ENCODE measurements at places on chromosomes 4 and X. TPM values are rescaled to one million over a fixed set of nuclear protein-coding genes. Genes with fewer than 3 reads are reported as not detected.

Gene RTL3
- polyA plus RNA-seq = not detected

Gene NDST3
- not detected for polyA plus RNA-seq

Gene DMRTC1
- 0.42 TPM for polyA plus RNA-seq

Gene USO1
- polyA plus RNA-seq = 22.9 TPM

Gene MAGT1
- polyA plus RNA-seq = 14.9 TPM

Gene ESX1
- not detected for polyA plus RNA-seq

Gene BEX5
- 3.9 TPM for polyA plus RNA-seq

Gene MGAT4D
- not detected for polyA plus RNA-seq

Gene NKAP
- 2.3 TPM for polyA plus RNA-seq

Gene MAGEB2
- polyA plus RNA-seq = not detected

Gene MAGEH1
- polyA plus RNA-seq = 10.2 TPM

Gene ZAR1
- not detected for polyA plus RNA-seq

Gene COX7B
- 352 TPM for polyA plus RNA-seq

Gene PGAM4
- polyA plus RNA-seq = not detected

Gene CCSER1
- 13.7 TPM for polyA plus RNA-seq

Gene DUX4
- polyA plus RNA-seq = not detected

Gene PLRG1
- polyA plus RNA-seq = 30.1 TPM

Gene MSL3
- polyA plus RNA-seq = 111 TPM

Gene NXF2B
- polyA plus RNA-seq = not detected

Gene CDKL2
- not detected for polyA plus RNA-seq

Gene USP17L11
- not detected for polyA plus RNA-seq

Gene DKK2
- not detected for polyA plus RNA-seq

Gene TMPRSS11D
- polyA plus RNA-seq = not detected

Gene EGFL6
- polyA plus RNA-seq = not detected

Gene KCTD8
- polyA plus RNA-seq = not detected

Gene SLC4A4
- not detected for polyA plus RNA-seq

Gene SCML2
- 1.5 TPM for polyA plus RNA-seq

Gene MAGEA9B
- 0.04 TPM for polyA plus RNA-seq

Gene SAGE1
- polyA plus RNA-seq = 0.18 TPM

Gene SSX2
- not detected for polyA plus RNA-seq

Gene IQSEC2
- polyA plus RNA-seq = 0.45 TPM

Gene POU3F4
- polyA plus RNA-seq = not detected

Gene FREM3
- polyA plus RNA-seq = not detected

Gene MAMLD1
- 1.4 TPM for polyA plus RNA-seq

Gene HAND2
- polyA plus RNA-seq = not detected

Gene UNC5C
- not detected for polyA plus RNA-seq

Gene ATOH1
- not detected for polyA plus RNA-seq

Gene CNGA1
- polyA plus RNA-seq = not detected

Gene LAMP2
- polyA plus RNA-seq = 11.2 TPM

Gene WNK3
- polyA plus RNA-seq = 0.07 TPM

Gene INPP4B
- polyA plus RNA-seq = 0.03 TPM

Gene FRAS1
- 0.03 TPM for polyA plus RNA-seq

Gene ADGRL3
- not detected for polyA plus RNA-seq

Gene PCDH10
- not detected for polyA plus RNA-seq

Gene XG
- 0.03 TPM for polyA plus RNA-seq

Gene CDS1
- polyA plus RNA-seq = 0.04 TPM

Gene RAB39B
- polyA plus RNA-seq = 2.0 TPM

Gene CXCL6
- polyA plus RNA-seq = not detected

Gene POU4F2
- not detected for polyA plus RNA-seq

Gene FSTL5
- polyA plus RNA-seq = not detected

Gene VCX
- not detected for polyA plus RNA-seq

Gene RASL11B
- polyA plus RNA-seq = 0.36 TPM

Gene SSX4
- not detected for polyA plus RNA-seq

Gene IQCM
- polyA plus RNA-seq = not detected

Gene DCAF8L2
- polyA plus RNA-seq = not detected

Gene TEX13A
- not detected for polyA plus RNA-seq

Gene APELA
- not detected for polyA plus RNA-seq

Gene ADAM29
- not detected for polyA plus RNA-seq

Data from B cell (primary cell).